ENCODE measurements at places on chromosomes 11 and 22.

DNA sequence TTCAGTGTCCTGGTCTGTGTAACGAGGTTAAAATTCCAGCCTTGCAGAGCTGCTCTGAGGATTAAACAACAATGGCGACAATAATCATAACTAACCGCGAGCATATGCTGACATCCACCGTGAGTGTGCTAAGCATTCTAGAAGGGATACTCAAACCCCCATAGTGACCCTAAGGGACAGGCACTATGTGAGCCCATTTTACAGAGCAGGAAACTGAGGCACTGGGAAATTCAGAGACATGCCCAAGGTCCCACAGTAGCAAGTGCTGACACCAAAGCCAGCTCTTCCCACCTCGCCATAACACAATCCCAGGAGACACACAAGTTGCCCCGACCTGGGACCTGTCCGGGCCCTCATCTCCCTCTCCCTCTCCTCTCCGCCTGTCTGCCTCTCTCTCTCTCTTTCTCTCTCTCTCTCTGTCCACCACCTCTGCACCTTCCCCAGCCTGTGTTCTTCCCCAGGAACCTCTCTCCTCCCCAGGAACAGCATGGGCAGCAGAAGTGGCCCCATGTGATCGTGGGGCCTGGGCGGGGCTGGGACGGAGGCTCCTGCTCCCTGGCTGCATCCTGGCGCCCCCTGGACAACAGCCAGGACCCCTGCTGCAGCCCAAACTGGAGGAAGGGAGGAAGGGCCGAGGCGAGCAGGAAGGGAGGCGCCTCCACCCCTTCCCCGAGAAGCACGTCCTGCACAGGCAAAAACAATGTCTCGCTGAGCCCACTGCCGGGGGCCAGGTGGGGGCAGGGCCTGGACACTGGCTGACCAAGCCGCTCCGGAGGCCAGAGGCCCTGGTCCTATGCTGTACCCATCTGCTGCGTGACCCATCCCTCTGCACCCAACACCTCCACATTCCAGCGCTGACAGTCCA, 14.8 kb upstream of the MFNG start:
- peak; percentile 29 for DNase-seq

DNA sequence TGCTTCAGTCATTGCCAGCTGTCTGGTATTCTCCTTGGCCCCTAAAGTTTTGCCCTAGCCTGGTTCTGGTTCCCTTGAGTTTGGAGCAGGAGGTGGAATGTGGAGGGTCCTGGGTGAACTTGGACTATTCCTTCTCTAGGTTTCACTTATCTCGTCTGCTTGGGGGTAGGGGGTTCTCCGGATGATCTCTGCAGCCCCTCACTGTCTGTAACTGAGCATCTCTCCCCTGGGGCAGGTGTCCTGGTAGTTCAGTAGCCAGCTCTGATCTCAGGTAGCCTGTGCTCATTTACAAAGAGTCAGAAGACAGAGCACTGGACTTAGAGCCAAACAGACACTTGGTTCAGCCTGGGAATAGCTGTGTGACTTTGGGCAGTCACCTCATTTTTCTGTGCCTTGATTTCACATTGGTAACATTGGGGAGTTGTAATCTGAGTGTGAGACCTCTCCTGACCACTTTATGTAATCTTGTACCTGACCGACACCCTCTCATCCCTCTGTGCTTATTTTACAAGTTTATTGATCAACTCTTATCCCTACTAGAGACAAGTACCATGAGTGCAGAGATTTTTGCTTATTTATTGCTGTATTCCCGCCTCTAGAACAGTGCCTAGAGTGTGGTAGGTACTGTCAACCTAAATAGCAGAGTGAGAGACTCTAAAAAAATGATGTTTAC, 804 bp downstream of the CCDC134 start:
- DNase-seq = no peak

DNA sequence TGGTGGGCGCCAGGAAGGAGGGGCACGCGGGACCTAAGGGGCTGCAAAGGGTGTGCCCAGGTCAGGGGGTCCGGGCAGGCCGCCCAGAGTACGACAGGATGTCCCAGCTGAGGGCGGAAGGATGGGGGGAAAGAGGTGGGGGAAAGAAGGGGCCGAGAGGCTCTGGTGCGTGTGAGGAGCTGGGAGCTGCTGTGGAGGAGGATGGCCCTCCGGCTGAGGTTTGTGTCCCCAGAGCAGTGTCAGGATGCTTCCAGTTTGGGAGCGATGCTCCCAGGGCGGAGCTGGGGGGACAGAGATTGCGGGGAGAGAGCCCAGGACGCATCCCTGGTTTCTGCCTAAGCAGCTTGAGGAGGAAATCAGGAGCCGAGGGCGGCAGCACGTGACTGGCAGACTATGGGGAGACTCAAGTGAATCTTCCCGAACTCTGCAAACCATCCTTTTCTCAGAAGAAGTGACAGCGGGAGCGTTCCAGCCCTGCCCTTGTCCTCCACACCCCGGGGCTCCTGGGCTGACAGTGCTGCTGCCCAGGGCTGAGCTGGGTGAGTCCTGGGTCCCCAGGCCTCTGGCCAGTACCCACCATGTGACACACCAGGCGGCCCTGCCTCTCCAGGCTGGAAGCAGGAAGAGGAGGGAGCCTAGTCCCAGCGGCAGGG, 19.7 kb upstream of the TTLL12 start:
- no peak for DNase-seq

- DNase-seq = no peak
These were observed 23.3 kb downstream of the OSBP2 start for GRCh38 chr22:30717952-30718351.

GRCh38 chr11:94732617-94733281, 35.4 kb upstream of the AMOTL1 start:
- no peak for DNase-seq
